ENCODE measurements at places on chromosomes 6 and 20. TPM values are rescaled to one million over a fixed set of nuclear protein-coding genes. Genes with fewer than 3 reads are reported as not detected.

SLC18B1 gene
- 24.2 TPM for total RNA-seq

- no peak for DNase-seq
Observed at GRCh38 chr6:44036196-44036595, 91.1 kb downstream of the MRPL14 start.

VNN1 gene
- 0.73 TPM for total RNA-seq

DNA sequence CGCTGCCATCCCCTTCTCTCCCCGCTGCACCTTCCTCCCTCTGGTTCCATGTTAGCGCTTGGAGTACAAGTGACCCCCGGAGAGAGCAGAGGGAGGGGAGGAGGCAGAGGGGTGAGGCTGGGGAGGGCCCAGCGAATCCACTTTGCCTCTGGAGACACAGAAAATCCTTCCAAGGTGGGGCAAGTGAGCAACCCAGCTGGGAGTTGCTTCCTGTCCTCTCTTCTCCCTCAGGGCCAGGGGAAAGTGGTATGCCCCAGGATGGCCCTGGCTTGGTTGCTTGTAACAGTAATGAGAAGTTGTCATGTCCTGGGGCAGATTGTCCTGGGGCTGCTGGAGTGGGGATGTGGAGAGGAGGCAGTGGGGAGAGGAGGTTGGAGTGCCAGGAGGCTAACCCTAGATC is 691 bp upstream of the ANGPT4 start:
- DNase-seq: peak; percentile 31
